ENCODE measurements at places on chromosomes 4 and X.

- no peak for DNase-seq
These were observed 12.3 kb upstream of the TMEM271 start for GRCh38 chr4:588351-588849.

DNA sequence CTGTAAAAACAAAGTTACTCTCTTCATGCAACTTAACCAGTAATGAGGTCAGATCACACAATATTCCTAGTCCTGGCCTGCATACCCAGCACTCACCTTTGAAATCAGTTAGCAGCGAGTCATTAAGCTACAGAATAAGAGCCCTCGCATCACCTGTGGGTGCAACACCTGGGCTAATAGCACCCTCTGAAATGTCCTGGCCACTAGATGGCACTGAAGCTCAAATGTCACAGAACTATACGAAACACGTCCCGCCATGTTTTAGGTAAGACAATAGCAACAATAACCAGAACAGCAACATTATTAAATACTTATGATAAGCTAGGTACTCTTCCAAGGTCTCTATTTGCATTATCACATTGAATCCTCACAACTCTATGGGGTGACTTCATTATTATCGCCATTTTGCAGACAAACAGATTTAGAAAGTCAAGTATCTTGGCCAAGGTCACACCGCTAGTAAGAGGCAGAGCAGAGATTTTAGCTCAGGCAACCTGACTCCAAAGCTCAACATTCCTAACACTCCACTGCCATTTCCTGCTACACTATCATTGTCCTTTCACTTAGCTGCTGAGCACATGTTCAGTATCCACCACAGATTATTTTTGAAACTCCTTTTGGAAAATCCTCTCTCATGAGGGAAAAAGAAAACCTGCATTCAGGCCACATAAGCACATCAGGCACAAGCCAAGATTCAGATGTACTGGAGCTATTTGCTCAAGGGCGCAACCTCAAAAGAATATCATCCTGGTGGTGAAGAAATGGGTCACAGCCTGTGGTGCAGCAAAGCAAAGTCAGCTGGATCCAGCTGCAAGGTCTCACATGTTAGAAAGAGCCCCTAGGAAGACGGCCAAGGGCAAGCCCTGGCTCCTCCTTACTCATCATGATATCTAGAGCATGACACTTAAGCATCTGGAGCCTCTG lies 59.5 kb upstream of the KDR start:
- no peak for DNase-seq

DNA sequence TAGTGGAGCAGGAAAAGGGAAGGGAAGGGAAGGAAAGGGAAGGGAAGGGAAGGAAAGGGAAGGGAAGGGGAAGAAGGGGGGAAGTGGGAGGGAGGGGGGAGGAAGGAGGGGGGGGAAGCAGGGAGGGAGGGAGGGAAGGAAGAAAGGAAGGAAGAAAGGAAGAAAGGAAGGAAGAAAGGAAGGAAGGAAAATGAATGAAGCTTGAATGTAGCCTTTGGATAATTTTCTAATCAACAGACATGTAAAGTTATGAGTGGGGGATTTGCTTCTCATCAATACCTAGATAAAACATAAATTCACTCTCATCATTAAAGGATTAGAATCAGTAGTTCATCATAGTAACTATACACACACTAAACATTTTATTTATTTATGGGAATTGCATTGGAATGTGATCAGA lies 446.9 kb upstream of the FAM241A start:
- DNase-seq, result no peak

DNA sequence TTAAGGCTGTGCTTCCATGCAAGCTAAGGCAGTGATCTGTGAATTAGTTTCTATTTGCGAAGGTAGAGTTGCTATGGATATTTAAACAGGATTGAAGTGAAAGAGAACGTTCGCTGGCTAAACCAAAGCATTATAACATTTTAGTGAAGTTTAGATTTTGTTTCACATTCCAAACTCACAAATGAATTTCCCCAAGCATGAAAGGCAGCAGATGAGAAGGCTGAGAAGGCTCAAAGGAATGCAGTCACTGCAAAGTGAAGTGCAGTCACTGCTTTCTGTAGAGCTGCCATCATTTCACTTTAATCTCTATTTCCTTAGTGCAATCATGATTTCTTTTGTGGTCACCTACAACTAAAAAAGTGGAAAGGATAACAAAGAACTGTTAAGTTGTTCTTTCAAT lies 334.7 kb upstream of the NR3C2 start:
- DNase-seq, result no peak

DNA sequence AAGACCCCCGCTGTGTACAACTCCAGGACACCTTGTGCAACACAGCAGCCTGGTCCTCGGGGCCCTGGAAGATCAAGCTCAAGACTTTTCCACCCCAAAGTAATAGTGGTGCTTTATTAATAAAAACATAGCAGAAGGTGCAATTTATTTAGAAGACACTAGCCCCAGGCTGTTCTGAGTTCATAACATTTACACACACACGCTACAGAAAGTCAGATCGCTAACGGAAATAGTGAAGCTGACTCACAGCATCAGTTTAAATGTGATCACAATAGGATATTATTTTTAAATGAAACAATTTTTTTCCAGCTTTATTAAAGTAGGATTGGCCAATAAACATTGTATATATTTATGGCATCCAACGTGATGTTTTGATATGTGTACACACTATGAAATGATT lies 141.0 kb downstream of the STK32B start:
- DNase-seq, result no peak

DNA sequence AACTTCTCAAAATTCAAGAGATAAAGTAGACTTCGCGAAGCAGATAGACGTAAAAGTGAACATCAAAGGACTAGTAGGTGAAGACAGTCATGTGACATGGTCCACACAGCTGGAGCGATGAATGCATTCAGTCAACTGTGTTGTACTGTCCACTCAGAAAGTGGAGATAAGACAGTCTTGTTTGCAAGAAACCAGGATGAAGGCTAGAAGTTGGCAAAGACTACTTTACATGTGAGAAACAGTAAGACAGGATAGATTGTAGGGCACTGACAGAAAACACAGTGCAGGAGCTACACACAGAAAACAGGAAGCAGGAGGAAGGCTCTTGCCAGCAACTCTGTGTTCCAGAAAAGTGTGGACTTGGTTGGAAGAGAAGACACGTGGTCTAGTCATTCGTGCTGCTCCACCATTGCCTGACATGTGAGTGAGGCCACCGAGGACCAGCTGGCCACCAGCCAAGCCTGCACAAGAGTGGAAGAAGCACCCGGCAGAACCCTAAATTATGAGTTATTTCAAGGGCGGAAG lies 78.9 kb downstream of the FAT1 start:
- no peak for DNase-seq

DNA sequence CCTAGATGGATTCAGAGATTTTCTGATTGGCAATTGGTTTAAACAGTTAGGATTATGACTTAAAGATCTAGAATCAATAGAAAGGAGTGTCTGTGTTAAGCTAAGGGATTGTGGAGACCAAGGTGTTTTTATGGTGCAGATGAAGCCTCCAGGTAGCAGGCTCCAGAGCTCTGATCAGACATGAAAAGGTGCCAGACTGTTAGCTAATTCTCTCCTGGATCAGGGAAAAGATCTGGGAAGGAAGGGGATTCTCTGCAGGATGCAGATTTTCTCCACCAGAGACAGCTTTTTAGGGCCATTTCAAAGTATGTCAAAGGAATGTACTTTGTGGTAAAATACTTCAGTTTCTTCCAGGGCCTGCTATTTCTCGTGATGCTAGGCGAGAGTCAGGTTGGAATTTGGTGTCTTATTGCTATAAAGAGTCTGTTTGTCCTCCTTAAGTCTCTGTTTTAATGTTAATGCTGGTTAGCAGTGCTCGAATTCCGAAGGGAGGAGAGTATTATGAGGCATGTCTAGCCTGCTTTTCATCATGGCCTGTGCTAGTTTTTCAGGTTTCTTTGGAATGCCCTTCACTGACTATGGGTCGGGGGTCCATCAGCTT lies 12.0 kb upstream of the GPR78 start:
- no peak for DNase-seq

- no peak for DNase-seq
These were observed 36.4 kb downstream of the NLRP2B start for GRCh38 chrX:57643698-57644097.

GRCh38 chr4:8730681-8731080 lies 138.1 kb downstream of the CPZ start:
- no peak for DNase-seq

All from esophagus squamous epithelium (tissue), 5 donors.